Forelimb muscle (tissue), 1 donor: ENCODE measurements at places on chromosomes 3 and 15.

DNA sequence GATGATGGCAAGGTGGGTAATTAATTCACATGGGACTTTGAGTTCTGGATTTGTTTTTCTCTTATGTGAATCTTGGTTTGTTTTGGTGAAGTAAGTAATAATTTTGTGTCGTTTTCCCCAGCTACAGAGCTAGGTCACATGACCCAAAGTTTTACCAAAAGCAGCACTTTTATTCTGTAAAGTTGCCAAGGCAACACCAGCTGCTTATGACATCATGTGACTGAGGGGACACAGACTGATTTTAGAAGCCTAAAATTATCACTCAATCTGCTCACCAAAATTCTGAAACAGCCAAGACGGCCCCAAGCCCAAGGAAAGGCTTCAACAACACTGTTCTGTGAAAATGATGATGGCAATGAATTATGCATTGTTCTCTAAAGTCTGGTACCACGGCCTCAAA is 63.9 kb downstream of the MEX3B start:
- DNase-seq = no peak

GRCh38 chr15:41001524-41002214 is 48.4 kb downstream of the CHAC1 start:
- DNase-seq = no peak

GRCh38 chr3:172130717-172131050 is 91.3 kb downstream of the FNDC3B start:
- no peak for DNase-seq

- no peak for DNase-seq
Observed at GRCh38 chr3:106108925-106109324, 240.1 kb upstream of the CBLB start.

DNA sequence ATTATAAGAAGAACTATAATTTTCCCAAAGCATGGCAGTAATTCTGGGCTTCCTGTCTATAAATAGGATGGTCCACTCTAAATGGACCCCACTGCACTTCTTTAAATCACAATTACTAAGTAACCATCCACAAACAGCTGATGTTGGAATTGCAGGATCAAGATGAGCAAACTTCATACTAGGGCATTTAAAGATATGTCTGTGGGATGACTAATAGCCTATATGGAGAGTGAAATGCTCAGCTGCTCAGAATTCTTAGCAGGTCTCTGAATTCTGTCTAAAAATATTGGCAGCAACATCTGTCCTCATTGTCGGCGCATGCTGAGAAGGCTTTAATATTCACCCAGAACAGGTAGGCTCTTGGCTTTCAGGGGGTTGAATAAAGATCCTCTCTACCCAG is 140.4 kb downstream of the SATB1 start:
- DNase-seq = no peak

- DNase-seq = no peak
Observed at GRCh38 chr3:33798113-33798417, 365 bp upstream of the PDCD6IP start.
